ENCODE measurements at places on chromosomes 3 and 15.

GRCh38 chr3:134334901-134335280, 39.4 kb downstream of the AMOTL2 start:
- no peak for DNase-seq

- DNase-seq = no peak
Measured at GRCh38 chr15:43390723-43391122, 19.8 kb downstream of the TUBGCP4 start.

DNA sequence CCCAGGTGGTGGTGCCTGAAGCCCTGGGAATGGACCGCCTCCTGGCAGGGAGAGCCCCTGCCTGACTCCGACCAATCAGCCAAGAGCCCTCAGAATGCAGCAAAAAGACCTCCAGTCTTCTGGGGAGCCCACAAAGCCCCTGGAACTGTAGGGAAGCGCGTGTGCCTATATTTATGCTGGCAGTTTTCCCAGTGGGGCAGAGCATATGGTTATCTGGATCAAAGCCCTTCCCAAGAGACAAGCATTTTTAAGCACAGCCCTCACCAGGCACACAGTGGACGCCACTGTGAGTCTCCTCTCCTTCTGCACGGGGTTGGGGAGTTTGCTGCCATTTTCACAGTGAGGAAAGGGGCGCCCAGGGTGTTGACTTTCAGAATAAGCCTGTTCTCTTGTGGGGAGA, 80.9 kb upstream of the RPL32 start:
- no peak for DNase-seq

- DNase-seq = no peak
Measured at GRCh38 chr15:48555241-48555881, 90.1 kb downstream of the FBN1 start.

DNA sequence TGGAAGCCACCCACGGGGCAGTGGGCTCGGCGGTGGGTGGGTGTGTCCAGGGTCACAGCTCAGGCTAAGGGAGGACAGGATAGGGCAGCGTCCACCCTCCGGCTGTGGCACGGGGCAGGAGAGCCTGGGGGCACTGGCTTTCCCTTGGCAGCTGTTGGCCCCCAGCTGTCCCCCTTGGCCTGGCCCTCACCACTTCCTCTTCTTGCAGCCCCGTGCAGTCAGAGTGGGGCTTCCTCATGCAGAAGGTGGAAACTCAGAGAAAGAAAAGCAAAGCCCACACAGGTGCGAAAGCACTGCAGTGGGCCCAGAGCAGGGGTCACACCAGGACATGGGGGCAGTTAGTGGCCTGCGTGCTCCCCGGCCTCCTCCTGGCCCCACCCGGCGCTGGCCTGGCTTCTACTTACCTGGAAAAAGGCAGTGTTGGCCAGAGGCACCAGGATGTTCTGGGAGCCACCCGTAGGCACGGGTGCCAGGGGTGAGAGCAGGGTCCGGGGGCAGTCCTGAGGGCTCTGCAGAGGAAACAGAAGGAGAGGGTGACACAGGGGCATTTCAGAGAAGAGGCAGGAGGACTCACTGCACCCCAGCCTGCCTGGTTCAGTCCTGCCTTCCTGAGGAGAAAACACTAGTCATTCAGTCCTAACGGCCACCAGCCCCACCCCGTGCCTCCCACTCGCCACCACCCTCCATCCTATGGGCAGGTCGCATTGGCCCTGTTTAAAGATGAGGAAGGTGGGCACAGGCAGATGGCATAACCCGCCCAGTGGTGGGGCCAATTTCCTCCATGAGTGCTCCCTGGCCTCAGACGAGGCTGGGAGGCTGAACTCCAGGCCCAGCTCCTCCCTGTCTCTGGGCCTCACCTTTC, 28.3 kb downstream of the PLXND1 start:
- no peak for DNase-seq

DNA sequence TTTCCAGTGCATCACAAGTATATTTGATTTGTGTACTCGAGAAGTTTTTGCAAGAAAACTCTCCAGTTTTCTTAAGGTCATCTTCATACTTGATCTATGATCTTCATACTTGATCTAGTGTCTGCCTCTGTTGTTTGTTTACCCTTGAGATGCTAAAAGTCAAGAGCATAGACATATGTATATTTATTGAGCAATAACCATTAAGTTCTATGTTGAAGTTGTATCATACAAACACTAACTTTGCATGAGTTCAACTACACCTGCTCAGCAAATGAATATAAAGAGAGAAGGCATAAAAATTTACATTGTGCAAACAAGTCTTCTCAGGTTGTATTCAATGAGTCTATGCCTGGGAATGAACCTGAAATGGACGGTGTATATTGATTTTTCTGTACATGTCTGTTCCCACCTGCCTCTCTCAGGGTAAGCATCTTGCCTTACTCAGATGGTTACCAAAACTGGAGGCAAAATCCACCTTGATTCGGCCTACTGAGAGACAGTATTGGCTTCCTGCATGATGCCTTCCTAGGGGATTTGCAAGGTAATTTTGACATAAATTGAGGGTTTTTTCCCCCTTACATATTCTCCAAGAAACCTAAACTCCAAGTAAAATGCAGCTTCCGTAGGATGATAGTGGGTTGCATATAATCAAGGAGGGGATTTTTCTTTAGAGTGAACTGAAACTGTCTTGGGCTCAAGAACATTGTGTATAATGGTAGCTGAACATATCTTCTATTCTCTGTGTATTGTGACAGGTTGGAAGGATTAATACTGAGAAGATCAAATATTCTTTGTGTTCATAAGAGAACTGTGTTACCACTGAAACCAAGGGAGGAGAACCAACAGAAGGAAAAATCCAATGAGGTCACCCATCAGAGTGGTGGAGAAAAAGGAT, 110.4 kb downstream of the FILIP1L start:
- DNase-seq = no peak

- no peak for DNase-seq
Measured at GRCh38 chr15:64222573-64223366, 59.9 kb upstream of the PPIB start.

DNA sequence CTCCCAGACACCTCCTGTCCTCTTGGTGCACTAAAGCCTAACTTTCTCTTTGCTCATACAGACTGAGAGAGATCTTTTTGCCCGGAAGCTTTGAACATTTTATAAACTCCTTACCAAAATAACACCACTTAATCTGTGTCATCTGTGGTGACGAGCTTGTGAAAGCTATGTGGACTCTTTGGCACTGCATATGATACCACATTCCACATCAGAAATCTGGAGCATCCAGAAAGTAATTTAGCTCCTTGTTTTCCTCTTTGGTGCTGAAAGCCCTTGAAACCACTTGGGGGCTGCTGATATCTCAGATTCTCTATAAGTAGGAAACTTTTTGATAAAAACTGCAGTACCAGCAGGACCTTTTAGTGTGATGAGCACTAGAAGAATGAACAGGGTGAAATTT, 128.3 kb downstream of the ALCAM start:
- no peak for DNase-seq

All from SIG-M5 (cell line).